Activated T-helper 2 cell treated with anti-CD3 and anti-CD28 coated beads, Interferon-gamma antibody, Interleukin-2, Interleukin-4, amounts not matched to agents 10 μg/mL and 5 μg/mL and 100 μg/mL, durations not matched to agents 14 hours and 24 hours and 36 hours (primary cell): ENCODE measurements at places on chromosomes 3 and 15. TPM values are rescaled to one million over a fixed set of nuclear protein-coding genes. Genes with fewer than 3 reads are reported as not detected.

The C3orf52 gene
- total RNA-seq, result 11.7 and 13.3 TPM in 2 replicates

The SUCNR1 gene
- not detected in 2 replicates for total RNA-seq

The IFT57 gene
- total RNA-seq, result 21.6 and 22.0 TPM in 2 replicates

- H3K36me3 ChIP-seq, result no peaks in the 10 kb centered on the region
- no peak overlapping the region for H3K4me3 ChIP-seq
- peaks cover 17% of the 10 kb centered on the region for H3K4me1 ChIP-seq
- no peak for DNase-seq
- H3K27me3 ChIP-seq, result peaks cover 5% of the 10 kb centered on the region
Observed at GRCh38 chr3:72309661-72310418, 524.9 kb upstream of the PROK2 start.

DNA sequence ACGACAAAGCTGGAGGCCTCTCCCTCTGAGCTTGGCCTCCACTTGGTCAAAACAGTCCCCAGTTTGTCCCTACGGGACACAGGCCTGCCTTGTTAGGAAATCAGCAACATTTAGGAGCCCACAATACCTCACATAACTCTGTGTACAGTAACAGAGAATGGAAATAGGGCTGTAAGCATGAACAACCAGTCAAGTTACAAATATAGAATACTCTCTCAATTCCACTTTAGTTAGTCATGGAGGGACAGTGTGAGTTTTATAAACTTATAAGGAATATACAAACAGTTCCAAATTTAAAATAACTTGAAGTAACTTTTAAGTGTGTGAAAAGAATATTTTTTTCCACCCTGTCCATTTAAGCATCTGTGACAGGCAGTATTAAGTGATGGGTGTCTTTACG lies 129.4 kb downstream of the PGPEP1L start:
- no peaks in the 10 kb centered on the region for H3K27me3 ChIP-seq
- no peak overlapping the region for H3K4me3 ChIP-seq
- no peak overlapping the region for H3K27ac ChIP-seq
- DNase-seq, result no peak
- H3K36me3 ChIP-seq, result no peaks in the 10 kb centered on the region

DNA sequence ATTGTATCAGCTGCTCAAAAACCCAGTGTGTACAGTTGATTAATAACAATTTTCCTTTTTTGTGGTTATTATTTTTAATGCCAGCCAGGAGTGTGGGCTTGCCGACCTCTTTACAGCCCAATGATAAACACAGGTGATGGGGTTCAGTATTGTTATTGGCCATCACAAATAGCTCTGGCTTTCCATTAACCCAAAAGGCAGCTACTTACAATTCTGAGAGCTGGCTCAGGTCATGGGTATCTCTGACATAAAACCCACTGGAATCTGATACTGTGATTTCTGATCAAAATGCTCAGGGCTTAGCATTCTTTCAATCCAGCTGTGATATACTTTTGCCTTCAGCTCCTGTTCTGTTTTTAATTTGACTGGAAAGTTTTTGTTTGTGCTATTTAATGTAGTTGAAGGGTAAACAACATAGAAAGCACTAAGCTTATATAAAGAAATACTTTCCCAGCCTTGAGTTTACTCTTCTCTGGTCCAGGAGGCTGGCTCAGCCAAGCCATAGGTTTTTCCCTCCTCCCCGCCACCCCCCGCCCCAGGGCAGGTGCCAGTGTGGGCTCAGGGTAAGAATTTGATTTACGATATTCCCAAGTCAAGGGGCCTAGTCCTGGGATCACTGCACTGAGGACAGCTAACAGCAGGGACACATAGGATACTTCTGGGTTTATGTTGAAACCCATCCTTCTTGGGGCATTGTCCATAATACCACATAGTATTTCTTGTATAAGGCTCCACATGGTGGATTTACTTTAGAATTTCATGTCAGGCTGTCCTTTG lies 54.0 kb upstream of the MYZAP start:
- DNase-seq, result no peak
- H3K36me3 ChIP-seq, result no peaks in the 10 kb centered on the region
- H3K27ac ChIP-seq, result no peak overlapping the region
- no peak overlapping the region for H3K4me3 ChIP-seq
- peaks cover 3% of the 10 kb centered on the region for H3K4me1 ChIP-seq

DNA sequence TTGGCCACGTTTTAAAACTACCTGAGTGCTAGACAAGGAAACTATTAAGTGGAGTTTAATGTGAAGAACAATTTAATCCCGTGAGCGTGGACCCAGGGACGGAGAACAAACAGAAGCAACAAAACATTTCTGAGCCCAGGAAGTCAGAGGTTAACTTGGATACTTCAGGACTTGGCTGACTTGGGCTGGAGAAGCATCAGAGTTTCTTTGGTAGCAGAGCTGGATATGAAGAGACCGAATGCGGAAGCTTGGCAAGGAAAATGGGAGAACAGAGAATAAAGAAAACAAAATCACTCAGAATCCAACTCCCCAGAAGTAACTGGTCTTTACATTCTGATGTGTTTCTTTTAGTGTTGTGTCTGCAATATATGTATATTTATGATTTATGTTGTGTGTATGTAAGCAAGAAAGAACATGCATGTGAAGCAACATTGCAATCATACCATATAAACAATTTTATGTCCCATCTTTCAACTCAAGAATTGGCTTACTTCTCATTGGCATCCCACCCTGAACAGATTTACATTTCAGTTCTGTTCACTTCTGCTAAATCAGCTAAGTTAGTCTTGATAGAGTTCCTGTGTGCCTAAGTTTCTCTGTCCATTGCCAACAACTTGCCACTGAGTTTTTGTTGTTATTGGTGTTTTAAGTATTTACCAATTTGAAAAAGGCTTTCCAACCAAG lies 17.2 kb upstream of the PLOD2 start:
- no peak for DNase-seq
- H3K4me3 ChIP-seq, result no peak overlapping the region
- no peaks in the 10 kb centered on the region for H3K27me3 ChIP-seq

GRCh38 chr3:75001330-75001729 lies 386.9 kb upstream of the CNTN3 start:
- H3K27me3 ChIP-seq, result no peaks in the 10 kb centered on the region
- no peak for DNase-seq
- no peaks in the 10 kb centered on the region for H3K36me3 ChIP-seq
- H3K4me1 ChIP-seq, result no peaks in the 10 kb centered on the region

DNA sequence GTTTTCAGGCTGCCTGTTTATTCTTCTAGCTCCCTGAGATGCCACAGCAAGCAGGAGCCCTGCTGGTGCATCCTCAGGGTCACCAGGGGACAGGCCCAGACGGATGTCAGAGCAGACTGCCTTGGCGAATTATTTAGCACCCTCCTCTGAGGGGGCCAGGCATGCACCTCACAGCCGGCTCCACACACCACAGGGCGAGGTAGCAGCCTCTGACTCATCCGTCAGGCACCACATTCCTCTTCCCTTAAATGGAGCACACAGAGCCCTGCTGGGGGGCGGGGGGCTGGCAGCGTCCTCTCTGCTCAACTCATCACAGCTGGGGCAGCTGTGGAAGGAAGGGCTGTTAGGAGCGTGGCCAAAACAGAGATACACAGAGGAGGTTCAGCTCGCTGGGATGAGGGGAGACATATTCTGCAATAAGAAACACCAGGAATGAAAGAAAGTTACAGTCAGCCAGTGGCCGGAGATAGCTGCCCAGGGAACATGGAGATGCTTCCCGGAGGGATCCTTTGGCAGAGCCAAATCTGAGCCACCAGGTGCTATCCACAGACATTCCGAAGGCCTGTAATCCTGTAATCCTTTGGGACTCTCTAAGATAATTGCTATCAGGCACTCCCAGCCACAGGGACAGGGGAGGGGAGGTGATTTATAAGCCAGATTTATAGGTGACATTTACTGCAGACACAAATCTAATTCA lies 13.9 kb upstream of the PRICKLE2 start:
- H3K4me3 ChIP-seq, result no peak overlapping the region
- H3K27ac ChIP-seq, result no peak overlapping the region
- no peak for DNase-seq
- H3K4me1 ChIP-seq, result no peaks in the 10 kb centered on the region
- H3K27me3 ChIP-seq, result no peaks in the 10 kb centered on the region
